ENCODE measurements at places on chromosomes 6 and 20.
A peak's percentile ranks its signal among the peaks of the same experiment; 100 is the strongest.

DNA sequence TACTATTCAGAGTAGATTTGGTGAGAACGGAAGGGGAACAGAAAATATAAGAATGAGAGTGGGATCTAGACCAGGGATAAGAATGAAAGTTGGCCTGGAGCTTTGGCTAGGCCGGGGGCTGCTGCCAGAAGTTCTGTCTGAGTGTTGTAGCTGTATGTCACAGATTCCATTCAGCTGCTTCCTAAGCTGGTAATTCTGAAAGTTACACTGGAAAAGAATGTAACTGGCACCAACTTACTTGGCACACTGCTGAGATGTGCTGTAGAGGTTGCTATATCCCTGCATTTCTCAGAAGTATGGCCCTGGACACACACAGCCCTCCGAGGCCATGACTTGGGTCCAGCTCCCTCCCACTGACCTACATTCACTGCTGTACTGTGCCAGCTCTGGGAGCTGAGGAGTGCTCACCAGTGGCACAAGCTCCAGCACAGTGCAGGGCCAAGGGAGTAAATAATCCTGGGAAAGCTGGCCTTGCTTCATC, 25.8 kb upstream of the TMEM217 start:
- DNase-seq: peak; percentile 92

DNA sequence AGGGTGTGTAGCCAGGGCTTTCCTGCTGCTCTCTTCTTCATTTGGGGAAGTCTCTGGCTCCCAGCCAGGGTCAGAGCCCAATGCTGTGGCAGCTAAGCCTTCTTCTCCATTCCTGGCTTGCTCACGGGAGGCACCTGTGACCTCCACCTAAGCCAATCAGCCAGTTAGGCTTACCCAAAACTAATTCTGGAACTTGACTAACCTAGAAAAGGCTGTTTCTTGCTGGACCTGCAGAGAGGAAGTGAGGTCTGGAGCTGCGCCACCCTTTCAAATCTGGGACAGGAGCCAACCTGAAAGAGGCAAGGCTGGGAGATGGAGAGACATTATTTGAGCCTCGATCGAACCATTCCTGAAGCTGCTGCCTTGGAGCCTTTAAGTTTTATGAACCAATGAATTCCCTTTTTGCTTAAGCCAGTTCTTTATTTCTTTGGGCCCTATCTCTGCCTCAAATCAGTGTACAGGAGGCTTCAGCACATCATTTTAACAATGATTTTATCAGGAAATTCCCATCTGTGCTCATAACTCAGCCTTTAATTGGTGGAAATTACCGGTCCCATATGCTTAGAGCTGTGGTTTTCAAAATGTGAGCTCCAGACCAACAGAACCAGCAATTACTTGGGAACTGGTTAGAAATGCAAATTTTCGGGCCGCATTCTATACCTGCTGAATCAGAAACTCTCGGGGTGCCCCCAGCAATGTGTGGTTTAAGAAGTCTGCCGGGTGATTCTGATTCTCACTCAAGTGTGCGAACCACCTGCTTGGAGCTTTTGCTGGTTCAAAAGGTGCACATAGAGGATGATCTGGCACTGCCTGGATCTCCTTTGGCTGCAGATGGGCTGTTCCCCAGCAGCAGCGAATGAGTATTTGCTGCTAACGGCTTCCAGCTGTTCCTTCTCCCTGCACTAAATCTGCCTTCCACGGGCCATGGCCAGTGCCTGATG, 97.4 kb upstream of the RNF24 start:
- no peak for DNase-seq

DNA sequence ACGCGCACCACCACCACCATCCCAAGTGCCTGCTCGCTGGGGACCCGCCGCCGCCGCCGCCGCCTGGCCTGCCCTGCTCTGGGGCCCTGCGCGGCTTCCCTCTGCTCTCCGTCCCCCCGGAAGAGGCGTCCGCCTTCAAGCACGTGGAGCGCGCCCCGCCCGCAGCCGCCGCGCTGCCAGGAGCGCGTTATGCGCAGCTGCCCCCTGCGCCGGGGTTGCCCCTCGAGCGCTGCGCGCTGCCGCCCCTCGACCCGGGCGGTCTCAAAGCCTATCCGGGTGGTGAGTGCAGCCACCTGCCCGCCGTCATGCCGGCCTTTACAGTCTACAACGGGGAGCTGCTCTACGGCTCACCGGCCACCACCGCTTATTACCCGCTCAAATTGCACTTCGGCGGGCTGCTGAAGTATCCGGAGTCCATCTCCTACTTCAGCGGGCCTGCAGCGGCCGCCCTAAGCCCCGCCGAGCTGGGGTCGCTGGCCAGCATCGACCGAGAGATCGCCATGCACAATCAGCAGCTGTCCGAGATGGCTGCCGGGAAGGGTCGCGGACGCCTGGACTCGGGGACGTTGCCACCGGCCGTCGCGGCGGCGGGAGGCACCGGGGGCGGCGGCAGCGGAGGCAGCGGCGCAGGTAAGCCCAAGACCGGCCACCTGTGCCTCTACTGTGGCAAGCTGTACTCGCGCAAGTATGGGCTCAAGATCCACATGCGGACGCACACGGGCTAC, 7.2 kb downstream of the PRDM13 start:
- no peak for DNase-seq

GRCh38 chr20:62405108-62405980, 1.7 kb downstream of the CABLES2 start:
- no peak for DNase-seq

- no peak for DNase-seq
Observed at GRCh38 chr6:18473755-18474154, 86.6 kb downstream of the RNF144B start.

DNA sequence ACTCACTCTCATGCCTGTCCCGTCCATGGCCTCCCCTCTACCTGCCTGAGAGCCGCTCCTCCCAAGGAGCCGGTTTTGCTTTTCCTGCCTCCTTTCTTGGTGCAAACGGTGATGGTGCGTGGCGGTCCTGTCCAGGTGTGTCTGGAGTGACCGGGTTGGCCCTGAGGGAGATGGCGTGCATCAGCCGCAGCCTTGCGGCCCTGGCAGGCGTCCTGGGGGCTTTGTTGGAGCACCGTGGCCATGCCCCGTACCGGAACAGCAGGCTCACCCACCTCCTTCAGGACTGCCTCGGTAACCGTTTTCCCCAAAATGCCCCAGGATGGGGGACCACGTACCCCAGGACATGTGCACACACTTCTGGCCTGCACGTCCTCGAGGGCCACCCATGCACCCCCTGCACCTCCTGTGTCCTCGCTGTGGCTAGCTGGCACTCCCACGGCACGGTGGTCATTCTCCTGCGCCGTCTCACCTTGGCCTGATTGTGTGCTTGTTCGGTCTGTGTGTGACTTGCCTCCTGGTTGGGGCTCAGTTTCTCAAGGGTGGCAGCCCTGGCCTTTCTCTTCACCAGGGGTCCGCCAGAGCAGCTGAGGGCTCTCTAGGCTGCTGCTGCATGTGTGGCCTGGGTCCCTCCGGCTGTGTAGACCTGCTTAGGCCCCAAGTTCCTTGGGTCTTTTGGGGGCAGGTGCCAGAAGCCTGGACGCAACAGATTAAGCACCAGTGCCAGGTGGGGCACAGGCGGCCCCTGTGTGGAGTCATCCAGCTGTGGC, 36.4 kb downstream of the FRMD1 start:
- no peak for DNase-seq

DNA sequence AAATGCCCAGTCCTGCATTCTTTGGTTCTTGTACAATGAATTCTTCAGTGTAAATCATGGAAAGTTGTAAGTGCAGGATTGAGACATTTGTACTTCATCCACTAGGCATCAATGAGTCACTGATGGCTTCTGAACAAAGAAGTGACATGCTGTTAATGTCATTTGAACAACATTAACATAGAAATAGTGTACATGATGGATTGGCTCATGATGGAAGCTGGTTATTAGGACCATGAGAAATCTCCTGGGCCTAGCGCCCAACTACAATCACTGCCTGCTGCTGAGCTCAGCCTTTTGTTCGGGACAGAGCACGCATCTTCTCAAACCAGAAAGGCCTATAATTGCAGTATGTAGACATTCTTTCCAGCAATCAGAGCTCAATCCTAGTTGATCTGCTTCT, 316.8 kb upstream of the TSHZ2 start:
- DNase-seq: no peak

- no peak for DNase-seq
Observed at GRCh38 chr20:8232332-8232731, 100.3 kb downstream of the PLCB1 start.

DNA sequence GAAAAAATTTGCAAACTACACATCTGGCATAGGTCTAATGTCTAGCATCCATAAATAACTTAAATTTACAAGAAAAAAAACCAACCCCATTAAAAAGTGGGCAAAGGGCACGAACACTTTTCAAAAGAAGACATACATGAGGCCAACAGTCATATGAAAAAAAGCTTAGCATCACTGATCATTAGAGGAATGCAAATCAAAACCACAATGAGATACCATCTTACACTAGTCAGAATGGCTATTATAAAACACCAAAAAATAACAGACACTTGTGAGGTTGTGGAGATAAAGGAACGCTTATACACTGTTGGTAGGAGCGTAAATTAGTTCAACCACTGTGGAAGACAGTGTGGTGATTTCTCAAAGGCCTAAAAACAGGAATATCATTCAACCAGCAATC, 33.7 kb upstream of the EPB41L2 start:
- DNase-seq: no peak

DNA sequence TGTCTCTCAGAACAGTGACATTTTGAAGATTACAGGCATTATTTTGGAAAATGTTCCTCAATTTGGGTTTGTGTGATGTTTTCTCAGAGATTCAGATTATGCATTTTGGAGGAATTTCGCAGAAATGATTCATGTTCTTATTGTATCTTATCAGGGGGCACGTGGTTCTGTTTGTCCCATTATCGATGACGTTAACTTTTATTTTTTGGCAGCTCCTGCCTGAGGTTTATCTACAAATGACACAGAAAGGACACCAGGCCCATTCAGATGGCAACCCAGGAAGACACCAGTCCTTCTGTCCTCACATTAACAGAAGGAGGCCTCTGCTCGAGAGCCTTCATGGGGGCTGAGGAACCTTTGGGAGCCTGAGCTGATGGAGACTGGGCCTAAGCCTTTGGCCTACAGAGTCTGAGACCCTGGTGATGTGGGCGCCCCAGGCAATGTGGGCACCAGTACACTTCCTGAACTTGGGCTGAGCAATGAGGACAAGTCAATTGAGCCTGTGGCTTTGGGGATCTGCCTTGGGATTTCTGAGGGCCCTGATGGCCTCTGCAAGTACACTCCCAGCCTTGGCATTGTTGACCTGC, 41.2 kb upstream of the EZR start:
- no peak for DNase-seq

DNA sequence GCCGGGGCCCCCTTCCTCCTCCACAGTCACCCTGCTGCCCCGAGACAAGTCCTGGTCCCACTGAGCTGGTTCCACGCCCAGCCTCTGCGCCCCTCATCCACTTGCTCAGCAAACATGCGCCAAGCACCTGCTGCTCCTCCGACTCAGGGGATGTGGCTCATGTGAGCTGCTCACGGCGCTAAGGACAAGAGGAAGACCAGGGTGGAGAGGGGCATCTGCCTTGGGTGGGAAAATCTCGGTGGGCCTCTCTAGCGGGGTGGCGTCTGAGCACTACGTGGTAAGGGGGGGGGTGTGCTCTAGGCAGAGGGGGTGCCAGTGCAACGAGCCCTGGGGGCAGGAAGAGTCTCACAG, 4.5 kb downstream of the LAMA5 start:
- DNase-seq: no peak

DNA sequence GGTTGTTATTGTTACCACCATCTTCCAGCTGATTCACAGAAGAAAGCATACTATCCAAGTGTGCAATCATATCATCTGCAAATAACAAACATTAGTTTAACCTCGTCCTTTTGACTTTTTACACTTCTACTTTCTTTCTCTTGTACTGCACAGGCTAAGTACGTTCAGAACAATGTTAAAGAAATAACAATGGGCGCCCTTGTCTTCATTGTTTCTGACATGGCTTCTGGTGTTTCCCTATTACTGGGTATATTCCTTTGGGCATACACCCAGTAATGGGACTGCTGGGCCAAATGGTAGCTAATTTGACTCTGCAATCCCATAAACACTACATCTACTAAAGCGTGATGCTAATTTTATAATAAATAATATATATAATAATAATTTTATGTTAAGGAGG, 146.7 kb downstream of the GJA10 start:
- DNase-seq: no peak

DNA sequence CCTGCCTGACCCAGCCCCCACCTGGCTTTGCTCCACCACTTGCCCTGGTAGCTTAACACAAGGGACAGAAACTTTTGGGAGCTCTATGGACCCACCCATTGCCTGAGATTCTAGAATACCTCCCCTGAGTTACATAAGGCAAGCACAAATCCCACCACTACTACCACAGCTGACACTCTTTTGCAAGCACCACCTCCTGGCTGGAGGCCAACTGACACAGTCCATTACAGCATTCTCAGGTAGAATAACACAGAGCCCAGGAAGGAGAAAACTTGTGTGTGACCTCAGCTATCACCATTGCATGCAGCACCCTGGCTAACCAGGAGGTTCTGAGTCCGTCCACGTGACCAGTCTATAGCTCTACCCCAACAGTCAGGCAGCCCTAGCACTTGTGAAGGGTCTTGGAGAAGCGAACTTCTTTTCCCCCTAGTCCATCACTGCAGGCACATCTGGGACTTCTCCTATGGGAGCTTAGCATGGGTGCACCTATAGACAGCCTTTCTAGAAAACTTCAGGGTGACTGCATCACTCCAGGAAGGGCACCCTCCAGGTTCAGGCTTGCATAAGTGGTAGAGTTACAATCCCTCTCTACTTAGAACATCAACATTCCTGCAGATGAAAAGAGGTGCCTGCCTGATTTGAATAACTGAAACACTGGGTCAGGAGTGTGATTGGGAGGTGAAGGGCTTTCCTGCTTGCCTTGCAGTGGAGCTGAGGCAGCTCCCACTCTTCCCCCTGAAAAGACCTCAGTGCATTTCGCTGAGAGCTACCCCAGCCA, 30.1 kb downstream of the CITED2 start:
- DNase-seq: no peak

- no peak for DNase-seq
Observed at GRCh38 chr20:9161311-9161710, 92.4 kb downstream of the PLCB4 start.

DNA sequence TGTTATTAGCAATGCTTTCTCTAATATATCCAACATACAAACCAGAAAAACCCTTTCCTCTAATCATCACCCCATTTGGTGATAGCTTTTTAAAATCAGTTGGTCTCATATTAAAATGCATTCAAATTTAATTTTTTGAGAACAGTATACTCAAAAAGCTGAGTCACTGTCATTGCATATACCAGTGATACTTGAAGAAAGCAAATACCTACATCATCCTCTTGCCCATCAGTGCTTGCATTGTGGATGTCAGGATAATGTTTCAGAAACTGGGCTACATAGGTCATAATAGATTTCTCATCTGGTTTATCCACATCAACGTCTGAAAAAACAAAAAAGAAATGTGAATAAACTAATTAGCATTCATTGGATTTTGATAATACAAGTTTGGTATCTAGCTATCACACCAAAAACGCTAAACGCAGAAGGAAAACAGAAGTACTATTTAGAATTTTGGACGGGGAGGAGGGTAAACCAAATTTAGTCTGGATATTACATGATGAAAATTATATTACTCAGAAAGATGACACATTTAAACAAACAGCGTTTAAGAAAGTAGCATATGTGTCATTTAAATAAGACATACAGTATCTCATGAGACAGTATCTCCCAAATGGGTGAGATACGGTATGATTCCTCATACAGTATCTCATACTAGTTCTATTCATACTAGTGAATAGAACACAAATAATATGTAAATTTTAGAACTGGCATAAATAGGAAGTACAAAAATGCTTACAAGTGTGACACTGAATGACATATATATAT, 134.6 kb downstream of the SYNE1 start:
- DNase-seq: no peak
